ENCODE measurements at places on chromosomes 11 and 22. TPM values are rescaled to one million over a fixed set of nuclear protein-coding genes. Genes with fewer than 3 reads are reported as not detected.

DNA sequence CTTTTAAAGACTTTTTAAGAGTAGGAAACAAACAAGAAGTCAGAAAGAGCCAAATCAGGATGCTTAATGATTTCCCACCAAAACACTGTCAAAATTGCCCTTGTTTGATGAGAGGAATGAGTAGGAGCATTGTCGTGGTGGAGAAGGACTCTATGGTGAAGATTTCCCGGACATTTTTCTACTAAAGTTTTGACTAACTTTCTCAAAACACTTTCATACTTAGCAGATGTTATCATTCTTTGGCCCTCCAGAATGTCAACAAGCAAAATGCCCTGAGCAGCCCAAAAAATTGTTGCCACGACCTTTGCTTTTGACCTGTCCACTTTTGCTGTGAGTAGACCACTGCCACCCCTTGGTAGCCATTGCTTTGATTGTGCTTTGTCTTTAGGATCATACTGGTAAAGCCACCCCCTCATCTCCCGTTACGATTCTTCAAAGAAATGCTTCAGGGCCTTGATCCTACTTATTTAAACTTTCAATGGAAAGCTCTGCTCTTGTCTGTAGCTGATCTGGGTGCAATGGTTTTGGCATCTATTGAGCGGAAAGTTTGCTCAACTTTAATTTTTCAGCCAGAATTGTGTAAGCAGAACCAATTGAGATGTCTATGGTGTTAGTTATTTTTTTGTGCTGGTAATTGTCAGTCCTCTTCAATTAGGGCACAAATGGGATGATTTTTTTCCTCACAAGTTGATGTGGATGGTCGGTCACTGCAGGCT lies 67.2 kb downstream of the ADM start:
- DNase-seq = no peak

The HPS4 gene
- total RNA-seq = 34.2 TPM

- no peak for DNase-seq
Measured at GRCh38 chr22:50696799-50697561, 24.4 kb downstream of the SHANK3 start.

The PICALM gene
- total RNA-seq = 198 TPM

- DNase-seq = no peak
Measured at GRCh38 chr22:31583861-31584485, 78.0 kb downstream of the PISD start.

DNA sequence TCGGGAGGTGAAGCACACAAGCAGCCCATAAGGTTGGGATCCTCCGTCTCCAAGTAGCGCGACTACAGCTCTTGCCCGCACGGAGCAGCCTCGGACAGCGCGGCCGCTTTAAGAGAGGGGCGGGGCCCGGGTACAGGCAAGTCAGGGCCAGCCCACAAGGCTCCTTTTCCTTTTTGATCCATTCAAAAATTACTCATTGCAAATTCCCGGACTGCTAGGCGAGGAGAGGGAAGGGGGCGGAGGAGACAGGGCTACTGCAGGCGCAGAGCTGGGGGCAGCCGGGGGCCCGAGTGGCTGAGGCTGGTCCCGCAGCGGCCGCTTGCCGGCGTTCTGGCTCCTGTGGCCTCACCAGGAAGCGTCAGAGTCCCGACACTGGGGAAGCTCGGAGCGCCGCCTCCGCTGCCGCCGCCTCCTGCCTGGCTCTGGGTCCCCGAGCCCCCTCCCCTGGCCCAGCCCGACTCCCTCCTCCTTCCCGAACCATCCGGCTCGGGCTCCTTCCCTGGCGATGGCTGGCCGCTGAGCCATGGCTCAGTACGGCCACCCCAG lies at the start of gene UBASH3B:
Gene UBASH3B (plus strand): TSS at position 196 of the 546 bp plus-strand sequence. CDS start 328 bp downstream, at position 524.
- DNase-seq = peak; percentile 61

The KRTAP5-11 gene
- not detected for total RNA-seq

DNA sequence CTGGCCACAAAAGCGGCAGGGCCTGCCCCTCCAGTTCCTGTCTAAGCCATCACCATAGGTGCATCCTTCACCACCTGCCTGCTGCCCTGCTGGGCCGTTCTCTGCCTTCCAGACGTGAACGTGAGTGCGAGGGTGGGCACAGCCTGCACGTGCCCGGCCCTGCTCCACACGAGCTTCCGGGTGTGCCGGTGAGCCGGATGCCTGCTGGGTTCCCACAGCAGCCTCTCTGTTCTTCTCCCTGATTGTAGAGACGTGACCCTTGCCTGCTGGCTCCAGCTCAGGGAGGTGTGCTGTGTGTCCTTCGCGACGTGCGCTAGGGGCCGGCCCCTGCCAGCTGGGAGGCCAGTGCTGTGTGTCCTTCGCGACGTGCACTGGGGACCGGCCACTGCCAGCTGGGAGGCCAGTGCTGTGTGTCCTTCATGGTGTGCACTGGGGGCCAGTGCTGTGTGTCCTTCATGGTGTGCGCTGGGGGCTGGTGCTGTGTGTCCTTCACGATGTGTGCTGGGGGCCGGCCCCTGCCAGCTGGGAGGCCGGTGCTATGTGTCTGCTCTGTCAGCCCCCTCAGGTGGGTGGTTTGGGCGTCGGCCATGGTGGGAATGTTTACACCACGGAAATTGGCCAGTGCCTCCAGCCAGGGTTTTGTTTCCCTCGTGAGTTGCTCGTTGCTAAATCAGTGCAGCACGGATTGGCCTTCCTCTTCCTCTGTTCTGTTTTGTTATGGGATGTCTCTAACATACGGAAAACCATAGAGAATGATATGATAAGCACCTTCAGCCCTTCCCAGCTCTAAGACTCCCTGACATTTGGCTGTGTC lies 35.4 kb upstream of the BRSK2 start:
- no peak for DNase-seq

DNA sequence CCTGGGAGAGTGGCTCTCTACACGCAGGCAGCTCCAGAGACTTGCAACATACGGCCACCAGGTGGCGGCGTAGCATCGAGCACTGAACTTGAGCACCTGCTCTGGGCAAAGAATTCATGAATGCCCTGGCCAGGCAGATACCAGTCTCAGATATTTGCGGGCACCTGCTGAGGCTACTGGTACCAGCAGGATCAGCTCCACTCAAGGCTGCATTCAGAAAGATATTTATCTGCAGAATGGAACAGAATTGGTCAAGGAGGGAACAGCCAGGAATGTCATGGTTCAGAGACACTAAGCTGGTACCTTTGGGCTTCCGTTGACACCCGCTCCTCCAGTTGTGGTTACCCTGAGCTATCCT lies 10.8 kb upstream of the CCDC86 start:
- peak; percentile 80 for DNase-seq

- no peak for DNase-seq
Measured at GRCh38 chr11:44139565-44140330, 44.3 kb downstream of the EXT2 start.

DNA sequence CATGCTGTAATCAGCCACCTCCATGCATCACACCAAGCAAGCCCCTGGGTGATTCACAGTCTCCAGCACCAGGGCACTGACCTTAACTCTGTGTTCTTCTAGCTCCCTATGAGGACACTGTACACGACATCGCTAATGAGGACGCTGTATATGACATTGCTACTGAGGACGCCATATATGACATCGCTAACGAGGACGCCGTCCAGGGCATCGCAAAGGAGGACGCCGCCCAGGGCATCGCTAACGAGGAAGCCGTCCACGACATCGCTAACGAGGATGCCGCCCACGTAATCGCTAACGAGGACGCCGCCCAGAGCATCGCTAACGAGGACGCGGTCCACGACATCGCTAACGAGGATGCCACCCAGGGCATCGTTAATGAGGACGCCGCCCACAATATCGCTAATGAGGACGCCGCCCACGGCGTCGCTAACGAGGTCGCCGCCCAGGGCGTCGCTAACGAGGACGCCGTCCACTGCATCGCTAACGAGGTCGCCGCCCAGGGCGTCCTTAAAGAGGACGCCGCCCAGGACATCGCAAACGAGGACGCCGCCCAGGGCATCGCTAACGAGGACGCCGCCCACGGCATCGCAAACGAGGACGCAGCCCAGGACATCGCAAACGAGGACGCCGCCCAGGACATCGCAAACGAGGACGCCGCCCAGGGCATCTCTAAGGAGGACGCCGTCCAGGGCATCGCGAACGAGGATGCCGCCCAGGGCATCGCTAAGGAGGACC lies 34.5 kb upstream of the DGCR6L start:
- no peak for DNase-seq

GRCh38 chr11:7154881-7155361 lies 66.1 kb downstream of the RBMXL2 start:
- DNase-seq = no peak

GRCh38 chr11:27786331-27786730 lies 86.1 kb upstream of the BDNF start:
- no peak for DNase-seq

- DNase-seq = no peak
Measured at GRCh38 chr22:49571326-49571725, 256.3 kb downstream of the BRD1 start.

- DNase-seq = no peak
Measured at GRCh38 chr11:46363455-46364005, 16.3 kb downstream of the DGKZ start.

The NEFH gene
- total RNA-seq = 1.9 TPM

The OR4S2 gene
- not detected for total RNA-seq
